ENCODE measurements at places on chromosomes 13 and 19.

- DNase-seq: no peak
Observed at GRCh38 chr13:23701186-23701585, 131.0 kb downstream of the TNFRSF19 start.

- no peak for DNase-seq
Observed at GRCh38 chr19:50482271-50482855, 5.7 kb upstream of the GARIN5A start.

- no peak for DNase-seq
Observed at GRCh38 chr19:48991873-48992580, 1.1 kb downstream of the GYS1 start.

- DNase-seq: no peak
Observed at GRCh38 chr19:49863935-49864320, 3.4 kb downstream of the PNKP start.

DNA sequence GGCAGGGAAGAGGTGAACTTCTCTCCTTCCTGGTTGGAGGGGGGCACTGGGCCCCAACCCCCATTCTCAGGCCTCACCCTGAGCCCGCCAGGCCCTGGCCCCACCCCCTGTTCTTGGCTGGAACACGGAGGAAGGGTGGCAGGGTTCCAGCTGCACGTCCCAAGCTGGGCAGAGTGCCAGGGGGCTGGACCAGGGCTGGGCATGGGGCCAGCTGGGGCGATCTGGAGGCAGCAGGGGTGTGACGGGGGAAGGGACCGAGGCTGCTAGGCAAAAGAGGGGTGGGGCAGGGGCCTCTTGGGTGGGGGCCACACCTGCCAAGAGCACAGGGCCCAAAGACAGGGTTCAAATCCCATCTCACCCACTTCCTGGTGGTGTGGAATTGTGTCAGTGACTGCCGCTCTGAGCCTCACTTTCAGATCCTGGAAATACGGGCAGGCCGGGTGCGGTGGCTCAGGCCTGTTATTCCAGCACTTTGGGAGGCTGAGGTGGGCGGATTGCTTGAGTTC, 2.2 kb downstream of the HIF3A start:
- no peak for DNase-seq

GRCh38 chr13:45623516-45624090, 8.1 kb upstream of the ERICH6B start:
- DNase-seq: no peak

DNA sequence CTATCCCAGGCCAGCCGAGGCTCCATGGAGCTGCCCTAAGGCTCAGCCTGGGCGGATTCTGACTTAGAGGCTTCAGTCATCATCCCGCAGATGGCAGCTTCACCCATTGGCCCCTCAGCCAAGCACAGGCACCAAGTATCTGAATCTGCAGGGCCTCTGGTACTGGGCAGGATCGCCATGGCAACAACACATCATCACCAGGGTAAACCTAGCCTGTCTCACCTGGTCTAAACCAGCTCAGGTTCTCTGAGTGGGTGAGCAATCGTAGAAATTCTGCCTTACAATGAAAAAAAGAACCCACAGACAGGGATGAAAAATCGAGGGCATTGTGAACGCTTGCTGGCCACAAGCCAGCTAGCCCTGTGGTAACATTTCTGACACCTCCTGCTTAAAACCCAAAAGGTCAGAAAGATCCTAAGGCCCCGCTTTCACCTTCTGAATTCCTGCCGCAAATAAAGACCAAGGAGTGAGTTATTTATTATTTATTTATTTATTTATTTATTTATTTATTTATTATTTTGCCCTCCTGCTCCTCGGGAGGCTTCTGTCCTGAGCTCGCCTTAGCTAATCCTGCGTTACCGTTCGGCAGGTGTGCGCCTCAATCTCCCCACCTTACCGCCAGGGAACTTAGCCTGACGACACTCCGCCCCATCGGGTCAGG, 12.0 kb upstream of the CEACAM21 start:
- no peak for DNase-seq

- DNase-seq: no peak
Observed at GRCh38 chr19:38699647-38700349, 44.5 kb downstream of the CAPN12 start.

GRCh38 chr19:6890401-6890913, 3.1 kb downstream of the ADGRE1 start:
- no peak for DNase-seq

GRCh38 chr13:84332346-84332745, 450.1 kb upstream of the SLITRK1 start:
- no peak for DNase-seq

DNA sequence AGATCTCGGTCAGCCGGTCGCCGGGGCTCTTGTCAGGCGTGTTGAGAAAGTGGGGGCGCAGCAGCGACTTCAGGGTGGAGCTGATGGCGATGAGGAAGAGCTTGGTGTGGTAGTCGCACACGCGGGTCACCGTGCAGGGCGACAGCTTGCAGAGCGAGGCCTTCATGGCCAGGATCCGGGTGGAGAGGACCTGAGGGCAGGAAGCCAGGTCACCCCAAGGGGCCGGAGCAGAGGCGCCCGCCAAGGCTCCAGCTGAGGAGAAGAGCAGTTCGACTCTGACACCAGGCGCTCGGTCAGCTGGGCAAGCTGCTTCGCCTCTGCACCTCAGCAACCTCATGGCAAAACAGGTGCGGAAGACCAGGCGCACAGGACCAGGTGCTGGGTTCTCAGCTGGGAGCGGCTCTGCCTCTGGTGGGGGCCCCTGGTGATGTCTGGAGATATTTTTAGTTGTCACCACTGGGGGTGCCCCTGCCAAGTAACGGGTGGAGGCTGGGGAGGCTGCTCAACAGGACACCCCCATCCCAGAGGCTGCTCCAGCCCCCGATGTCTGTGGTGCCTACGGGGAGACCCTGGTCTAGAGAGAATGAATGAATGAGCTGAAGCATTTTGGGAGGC, 15.9 kb downstream of the CFD start:
- no peak for DNase-seq

- peak; percentile 41 for DNase-seq
Observed at GRCh38 chr19:52963247-52963618, 552 bp upstream of the ZNF816 start.

DNA sequence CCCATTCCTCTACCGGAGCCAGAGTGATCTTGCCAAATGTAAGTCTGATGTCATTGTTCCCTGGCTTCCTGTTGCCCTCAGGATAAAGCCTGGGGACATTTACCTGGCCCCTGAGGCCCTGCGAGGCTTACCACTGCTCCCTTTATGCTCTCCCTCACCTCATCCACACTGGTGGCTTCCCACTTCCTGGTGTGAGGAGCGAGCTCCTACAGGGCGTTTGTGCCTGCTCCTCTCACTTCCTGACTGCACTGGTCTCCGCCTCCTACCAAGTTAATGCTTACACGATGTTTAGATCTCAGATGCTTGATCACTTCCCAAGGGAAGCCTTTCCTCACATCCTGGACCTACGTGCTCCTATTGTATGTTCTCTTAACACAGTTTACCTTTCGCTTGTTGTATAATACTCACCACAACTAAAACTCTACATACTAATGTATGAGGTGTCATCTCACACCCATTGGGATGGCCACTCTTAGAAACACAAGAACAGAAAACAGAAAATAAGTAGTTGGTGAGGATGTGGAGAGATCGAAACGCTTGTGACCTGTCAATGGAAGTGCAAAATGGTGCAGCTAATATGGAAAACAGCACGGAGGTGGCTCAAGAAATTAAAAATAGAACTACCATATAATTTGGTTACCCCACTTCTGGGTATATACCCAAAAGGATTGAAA, 177.6 kb downstream of the SHISA2 start:
- no peak for DNase-seq

GRCh38 chr19:31303262-31303815, 45.9 kb downstream of the TSHZ3 start:
- DNase-seq: no peak

- no peak for DNase-seq
Observed at GRCh38 chr19:39413272-39413910, 922 bp downstream of the PLEKHG2 start.

- DNase-seq: no peak
Observed at GRCh38 chr19:12521996-12522395, 29.3 kb downstream of the ZNF564 start.

DNA sequence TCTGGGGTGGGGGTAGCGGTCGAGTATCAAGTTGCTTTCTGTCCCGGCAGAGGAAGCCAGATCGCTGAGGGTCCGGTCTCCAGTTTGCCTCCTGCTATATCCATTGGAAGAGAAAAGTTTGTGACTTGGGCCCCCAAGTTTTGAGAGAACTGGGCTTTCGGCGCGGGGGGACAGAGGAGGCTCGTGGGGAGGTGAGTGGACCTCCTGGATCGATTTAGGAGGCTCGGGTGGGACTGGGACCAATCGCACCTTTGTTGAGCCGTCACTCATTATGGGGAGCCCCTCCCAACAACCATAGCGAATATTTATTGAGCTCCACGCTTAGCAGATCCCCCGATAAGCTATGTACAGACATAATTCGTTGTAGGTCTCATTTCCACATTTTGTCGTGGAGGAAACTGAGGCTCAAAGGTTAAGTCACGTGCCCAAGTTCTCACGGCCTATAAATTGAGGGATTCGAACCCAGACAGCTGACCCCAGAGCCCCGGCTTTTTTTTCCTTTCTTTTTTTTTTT, 909 bp downstream of the RFXANK start:
- no peak for DNase-seq

DNA sequence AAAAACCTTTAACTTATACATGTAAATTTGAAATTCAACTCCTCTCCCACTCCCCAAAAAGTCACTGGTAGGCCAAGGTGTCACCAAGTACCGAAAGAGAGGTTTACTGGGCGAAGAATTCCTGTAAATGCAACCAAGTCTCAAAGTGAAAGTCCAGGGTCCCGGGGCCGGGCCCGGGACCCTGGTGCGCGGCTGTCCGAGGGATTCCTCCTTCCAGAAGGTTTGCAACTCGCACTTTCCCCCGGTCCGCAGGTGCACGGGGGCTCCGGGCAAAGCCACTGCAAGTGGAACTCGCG, 1.1 kb downstream of the STK24 start:
- no peak for DNase-seq

DNA sequence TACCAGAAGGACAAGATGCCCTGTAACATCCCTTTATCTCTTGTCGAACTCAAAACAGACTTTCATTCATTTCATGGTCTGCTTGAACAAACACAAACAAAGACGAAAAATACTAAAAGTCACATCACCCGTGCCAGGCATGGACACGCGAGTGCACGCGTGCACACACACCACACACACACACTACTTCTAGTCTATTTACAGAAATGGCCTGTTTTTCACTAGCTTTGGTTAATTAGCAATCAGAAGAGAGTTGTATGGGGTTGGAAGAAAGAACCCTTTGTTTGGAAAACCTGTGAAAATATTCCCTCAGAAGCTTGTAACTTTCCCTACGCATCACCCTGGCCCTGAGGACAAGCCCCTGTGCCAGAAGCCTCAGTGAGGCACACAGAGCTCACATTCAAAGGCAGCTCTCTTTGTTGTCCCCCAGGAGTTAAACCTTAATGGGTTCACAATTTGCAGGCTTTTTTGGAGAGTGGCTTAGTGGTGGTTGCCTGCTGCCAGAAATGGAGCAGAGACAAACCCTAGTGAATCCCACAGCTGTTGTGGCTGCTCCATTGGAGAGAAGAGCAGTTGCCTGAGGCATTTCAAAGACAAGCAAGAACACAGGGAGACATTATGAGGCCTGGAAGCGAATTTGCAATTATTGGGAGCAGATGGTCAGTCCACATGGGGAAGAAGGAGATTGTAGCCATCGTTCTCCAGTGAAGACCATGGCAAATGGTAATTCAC, 55.9 kb downstream of the STARD13 start:
- DNase-seq: no peak

DNA sequence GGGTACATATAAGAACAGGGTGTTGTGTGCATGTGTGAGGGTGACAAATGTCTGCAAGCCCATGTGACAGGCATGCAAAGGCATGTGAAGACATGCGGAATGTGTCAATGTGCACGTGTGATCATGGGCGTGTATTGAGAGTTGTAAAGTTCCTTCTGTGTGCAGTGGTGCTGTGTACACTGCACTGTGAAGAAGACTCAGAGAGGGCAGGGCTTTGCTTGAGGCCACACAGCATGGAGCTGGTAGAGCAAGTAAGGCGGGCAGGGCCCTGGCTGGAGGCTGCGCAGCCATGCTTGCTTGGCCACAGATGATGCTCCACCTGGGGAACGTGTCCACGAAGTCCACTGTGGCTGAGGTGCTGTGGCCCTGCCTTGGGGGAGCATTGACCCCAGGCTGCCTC, 66.8 kb downstream of the PTPRS start:
- DNase-seq: no peak

- no peak for DNase-seq
Observed at GRCh38 chr13:31377946-31378345, 178.2 kb downstream of the B3GLCT start.
